ENCODE measurements at places on chromosomes 11 and 22.

- no peak for DNase-seq
Measured at GRCh38 chr11:45272701-45273100, 13.4 kb downstream of the SYT13 start.

- peak; percentile 51 for DNase-seq
Measured at GRCh38 chr11:3950996-3951660, 95.7 kb downstream of the STIM1 start.

- no peak for DNase-seq
Measured at GRCh38 chr22:22892096-22893052, 4.8 kb downstream of the IGLL5 start.

- no peak for DNase-seq
Measured at GRCh38 chr22:20663941-20664593, 109.8 kb upstream of the SERPIND1 start.

GRCh38 chr11:124673333-124674167 is at the start of the genes SIAE and SPA17:
SIAE (minus strand) TSS chr11:124673739; CDS start chr11:124673708, 31 bp downstream.
SPA17 (plus strand) TSS chr11:124673904; CDS start chr11:124675265, 1,361 bp downstream.
- DNase-seq = peak; percentile 93

DNA sequence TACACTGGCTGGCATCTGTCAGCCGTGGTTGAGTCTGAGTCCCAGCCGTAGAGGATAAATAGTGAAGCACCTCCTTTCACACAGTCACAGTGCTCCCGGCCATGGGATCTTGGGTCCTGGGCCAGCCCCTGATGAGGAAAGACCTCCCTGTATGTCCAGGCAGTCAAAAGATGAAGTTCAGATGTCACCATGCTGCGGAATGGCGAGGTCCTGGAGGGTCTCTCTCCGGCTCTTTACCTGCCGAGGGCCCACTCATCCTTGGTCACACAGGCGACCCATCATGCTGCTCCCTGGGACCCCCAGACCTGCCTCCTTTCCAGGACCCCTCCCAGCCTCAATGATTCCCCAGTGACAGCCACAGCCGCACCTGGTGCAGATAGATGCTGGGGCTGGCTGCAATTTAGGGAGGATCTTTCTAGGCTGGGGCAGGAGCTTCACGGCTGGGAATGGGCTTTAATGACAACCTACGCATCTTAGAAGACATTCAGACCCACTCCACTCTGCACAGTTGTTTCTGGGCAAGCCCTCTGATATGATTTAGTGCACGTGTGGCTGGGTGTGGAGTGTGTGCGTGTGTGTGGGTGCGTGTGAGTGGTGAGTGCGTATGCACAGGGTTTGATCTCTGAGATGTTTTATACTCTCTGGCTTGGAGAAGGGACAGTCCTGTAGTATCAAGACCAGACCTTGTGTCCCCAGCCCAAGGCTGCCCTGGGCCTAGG is 79.7 kb downstream of the FBLN1 start:
- DNase-seq = no peak

- DNase-seq = no peak
Measured at GRCh38 chr11:114846416-114846791, 168.1 kb downstream of the NXPE2 start.

- peak; percentile 43 for DNase-seq
Measured at GRCh38 chr11:130131961-130132850, 27.4 kb upstream of the ST14 start.

DNA sequence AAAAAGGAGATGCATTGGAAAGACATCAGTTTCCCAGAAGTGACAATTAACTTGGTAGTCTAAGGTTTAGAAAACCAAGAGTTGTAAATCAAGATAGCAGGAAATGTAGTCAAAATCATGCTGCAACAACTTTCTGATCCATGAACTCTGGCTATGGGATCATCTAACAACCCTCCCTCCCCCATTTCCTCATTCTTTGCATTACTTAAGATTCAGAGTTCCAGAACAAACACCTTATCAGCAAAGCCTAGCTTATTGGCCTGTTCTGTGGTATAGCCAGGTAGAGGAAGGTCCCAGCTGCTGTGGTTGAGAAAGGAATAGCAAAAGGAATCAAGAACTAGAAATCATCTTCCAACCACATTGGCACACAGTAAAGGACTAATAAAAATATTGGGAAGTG is 651.1 kb downstream of the METTL15 start:
- DNase-seq = no peak

GRCh38 chr11:71333473-71333872 is 81.1 kb upstream of the SHANK2 start:
- DNase-seq = no peak

DNA sequence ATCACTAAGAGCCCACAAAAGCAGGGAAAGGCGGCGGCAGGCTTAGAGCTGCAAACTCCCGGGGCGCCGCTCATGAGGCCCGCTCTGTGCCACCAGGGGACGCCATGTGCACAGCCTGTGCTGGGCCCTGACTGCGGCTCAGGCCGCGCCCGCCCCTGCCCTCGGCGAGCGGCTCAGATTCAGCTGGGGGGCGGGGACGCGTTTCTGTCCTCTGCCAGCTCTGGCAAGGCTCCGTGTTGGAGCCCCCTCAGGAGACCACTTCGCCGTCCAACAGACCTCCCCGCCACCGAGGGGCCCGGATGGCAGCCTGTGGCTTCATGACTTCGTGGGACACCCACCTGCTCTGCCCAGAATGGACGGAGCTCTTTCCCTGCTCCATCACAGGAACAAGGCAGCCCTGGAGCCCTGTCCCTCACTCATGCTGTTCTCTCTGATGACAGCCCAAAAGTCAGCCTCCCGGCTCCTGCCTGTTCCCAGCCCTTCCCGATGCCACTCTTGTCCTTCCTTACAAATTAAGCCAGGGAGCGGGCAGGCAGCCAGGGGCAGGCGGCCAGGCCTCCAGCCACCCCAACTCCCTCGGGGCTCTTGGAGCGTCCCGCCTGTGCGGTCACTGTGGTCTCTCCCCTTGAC is 69.1 kb downstream of the NAT10 start:
- DNase-seq = peak; percentile 28

DNA sequence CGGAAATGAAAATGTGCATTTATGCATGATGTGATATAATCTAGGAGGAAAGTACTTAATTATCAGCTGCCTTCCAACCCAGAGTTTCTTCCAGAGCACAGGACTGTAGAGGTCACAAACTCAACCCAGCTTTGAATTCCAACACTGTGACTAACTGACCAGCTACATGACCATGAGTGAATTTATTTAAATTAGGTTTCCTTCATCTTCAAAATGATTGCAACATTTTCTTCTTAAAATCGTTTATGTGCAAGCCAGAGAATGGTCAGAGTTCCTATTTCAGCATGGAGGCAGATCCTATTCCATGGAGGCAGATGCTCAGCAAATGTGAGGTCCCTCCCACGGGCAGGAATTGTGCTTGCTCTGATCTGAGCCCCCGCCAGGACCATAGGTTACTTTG is 42.4 kb downstream of the OSBP start:
- peak; percentile 73 for DNase-seq

- no peak for DNase-seq
Measured at GRCh38 chr11:72313912-72314598, 70.1 kb upstream of the PHOX2A start.

DNA sequence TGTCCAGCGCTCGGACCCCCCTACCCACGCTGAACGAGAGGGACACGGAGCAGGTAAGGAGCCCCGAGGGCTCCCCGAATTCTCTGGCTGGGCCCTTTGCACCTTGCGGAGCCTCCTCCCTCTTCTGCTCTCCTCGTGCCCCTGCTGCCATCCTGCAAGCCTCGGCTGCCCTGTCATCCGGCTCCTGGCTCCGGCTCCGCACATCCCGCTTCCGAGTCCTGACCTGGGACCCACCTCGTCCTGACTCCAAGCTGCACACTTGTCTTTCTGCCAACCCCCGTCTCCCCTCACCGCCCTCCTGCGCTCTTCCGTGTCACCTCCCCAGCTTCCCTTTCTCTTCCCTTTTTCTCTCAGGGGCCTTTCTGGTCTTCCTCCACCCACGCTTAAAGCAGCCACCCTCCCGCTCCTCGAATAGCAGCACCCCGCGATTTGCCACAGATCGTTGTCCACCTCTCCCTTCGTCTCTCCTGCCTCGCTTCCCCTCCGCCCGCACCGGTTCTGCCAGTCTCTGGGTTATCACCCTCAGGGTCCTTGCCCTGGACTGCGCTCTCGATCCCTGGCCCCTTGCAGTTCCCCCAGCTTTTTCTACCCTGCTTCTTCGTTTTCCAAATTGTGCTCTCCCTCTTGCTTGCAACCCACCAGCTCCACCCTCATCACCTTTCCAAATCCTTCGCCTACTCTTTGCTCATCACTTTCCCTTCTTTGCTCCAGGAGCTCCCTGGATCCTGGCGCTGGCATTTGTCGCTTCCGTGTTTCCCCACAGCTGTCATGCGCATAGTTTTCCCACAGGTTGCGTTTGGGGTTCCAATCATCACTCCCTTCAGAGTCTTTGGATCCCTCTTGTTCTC is 822 bp downstream of the MARK2 start:
- DNase-seq = no peak

DNA sequence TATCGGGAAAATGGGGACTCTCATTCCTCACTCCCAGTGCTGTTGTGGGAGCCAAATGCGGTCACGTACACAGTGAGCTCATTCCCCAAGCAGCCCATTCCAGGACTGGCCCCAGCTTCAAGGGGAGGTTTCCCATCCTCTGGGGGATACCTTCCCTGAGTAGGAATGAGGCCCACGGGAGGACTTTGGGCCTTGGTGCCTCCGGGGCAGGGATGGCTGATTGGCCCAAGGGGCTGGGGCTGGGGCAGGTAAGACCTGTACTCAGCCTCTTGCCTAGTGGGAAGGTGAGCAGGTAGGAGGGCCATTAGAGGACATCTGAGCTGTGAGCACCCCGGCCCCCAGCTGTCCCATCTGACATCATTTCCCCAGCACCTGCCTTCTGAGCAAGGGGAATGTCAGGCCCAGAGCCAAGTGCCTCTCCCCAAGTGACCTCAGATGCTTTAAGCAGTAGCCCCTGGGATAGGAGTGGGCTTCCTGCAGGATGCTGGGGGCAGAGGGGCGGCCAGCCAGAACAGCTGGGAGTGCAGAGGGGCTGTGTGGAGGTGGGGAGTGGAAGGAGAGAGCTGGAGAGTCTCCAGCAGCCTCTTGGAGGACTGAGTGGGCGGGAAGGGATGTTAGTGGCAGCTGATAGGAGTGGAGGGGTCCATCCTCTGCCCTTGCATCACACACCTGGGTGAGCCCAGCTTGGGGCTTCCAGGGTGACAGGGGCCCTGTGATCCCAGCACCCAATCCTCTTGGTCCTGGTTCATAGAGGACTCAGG is 58.4 kb downstream of the CD82 start:
- no peak for DNase-seq

- DNase-seq = no peak
Measured at GRCh38 chr22:36417281-36417686, 29.5 kb upstream of the MYH9 start.

GRCh38 chr11:19767627-19768151 is 55.1 kb downstream of the NAV2 start:
- DNase-seq = no peak

- DNase-seq = no peak
Measured at GRCh38 chr11:15912291-15912690, 444.1 kb downstream of the SOX6 start.

GRCh38 chr11:80849253-80849652 is 1408.4 kb upstream of the TENM4 start:
- no peak for DNase-seq

DNA sequence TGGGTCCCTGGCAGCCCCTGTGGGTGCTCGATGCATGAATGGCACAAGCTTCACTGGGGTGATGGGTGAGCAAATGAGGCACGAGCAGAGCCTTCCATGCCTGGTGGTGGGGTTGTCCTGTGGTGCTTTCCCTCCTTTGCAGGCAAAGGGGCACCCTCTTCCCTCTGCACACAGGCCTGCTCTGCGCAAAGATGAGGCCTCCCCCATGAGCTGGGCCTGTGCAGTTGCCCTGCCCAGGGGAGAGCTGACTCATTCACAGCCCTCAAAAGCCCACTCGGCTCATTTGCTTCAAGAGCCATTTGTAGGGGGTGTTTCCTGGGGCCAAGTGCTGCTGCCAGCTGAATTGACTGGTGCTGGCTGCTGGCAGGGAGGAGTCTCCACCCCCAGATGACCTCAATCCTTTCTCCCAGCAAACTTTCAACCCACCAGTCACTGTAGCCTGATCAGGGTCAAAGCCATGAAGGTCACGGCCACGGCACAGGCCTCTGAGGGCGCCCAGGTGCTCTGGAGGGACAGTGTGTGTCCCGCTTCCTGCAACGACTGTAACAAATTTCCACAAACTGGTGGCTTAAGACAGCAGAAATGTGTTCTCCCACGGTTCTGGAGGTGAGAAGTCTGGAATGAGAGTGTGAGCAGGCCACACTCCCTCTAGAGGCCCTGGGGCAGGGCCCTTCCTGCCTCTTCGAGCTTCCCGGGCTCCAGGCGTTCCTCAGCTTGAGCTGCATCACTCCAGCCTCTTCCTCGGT is 48.8 kb upstream of the ANO1 start:
- DNase-seq = no peak

DNA sequence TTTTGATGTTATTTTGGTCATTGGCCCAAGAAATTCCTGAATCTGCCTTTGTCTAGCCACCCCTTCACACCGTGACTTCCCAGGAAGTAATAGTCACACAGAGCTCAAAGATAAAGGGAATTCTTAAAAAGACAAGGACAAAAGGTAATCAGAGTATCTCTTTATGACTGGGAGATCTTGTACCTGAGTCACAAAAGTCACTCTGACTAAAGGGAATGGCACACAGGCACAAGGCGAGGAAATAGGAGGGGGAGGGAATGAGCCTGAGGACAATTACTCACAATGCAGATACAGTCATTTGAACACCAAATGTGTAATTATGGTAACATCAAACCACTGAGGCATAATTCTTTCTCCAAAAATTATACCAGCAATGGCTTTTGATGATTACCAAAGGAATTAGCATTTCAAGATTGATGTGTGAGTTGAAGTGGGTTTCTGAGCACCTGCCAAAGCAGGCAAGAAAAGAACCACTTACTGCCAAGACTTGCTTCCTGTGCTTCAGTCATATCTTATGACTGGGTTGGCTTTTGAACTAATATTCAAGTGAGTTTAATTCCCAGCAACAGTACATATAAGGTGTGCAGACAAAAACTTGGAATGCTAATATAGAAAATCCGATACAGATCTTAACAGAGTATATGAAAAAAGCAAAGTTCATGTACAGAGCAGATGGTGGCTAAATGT is 856.4 kb downstream of the LRRC4C start:
- no peak for DNase-seq

DNA sequence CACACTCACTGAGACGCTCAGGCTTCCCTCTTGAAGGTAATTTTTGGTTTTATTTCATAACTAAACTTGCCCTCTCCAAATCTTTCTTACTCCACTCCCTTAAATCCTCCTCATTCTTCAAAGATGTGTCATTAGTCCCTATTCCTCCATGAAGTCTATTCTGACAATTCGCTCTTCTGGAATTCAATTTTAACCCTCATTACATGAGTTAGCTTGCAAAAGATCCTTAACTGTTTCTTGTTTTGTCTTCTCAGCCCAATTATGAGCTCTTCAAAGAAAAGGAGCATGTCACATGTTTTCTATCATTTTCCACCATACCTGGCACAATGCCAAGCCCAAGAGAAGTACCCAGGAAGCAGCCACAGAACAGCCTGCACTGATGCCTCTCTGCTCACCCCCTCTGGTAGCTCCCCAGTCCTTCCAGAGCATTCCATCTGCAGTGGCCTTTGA is 13.0 kb downstream of the GALNT18 start:
- DNase-seq = peak; percentile 41

GRCh38 chr11:34380696-34381095 is 22.9 kb upstream of the ABTB2 start:
- peak; percentile 54 for DNase-seq

GRCh38 chr11:132206993-132207392 is 836.6 kb downstream of the NTM start:
- no peak for DNase-seq

- DNase-seq = peak; percentile 99
Measured at GRCh38 chr22:29603358-29604075, at the start of gene NF2. NF2 (plus strand) TSS chr22:29603633; CDS start chr22:29603999, 366 bp downstream.

GRCh38 chr11:125148743-125149142 is 15.8 kb upstream of the PKNOX2 start:
- DNase-seq = no peak

- peak; percentile 65 for DNase-seq
Measured at GRCh38 chr11:12900496-12900895, 108.6 kb upstream of the RASSF10 start.

Measured in stromal cell of bone marrow (primary cell).